ENCODE measurements at places on chromosomes 7 and 10.

DNA sequence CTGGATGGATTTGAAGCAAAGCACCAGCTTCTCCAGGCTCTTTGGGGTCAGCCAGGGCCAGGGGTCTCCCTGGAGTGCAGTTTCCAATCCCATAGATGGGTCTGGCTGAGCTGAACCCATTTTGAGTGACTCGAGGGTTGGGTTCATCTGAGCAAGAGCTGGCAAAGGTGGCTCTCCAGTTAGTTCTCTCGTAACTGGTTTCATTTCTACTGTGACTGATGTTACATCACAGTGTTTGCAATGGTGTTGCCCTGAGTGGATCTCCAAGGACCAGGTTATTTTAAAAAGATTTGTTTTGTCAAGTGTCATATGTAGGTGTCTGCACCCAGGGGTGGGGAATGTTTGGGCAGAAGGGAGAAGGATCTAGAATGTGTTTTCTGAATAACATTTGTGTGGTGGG lies 14.2 kb downstream of the LEP start:
- no peak for DNase-seq

- peak; percentile 71 for DNase-seq
Observed at GRCh38 chr10:69449841-69450240, 1.4 kb upstream of the TSPAN15 start.

- DNase-seq, result peak; percentile 5
Observed at GRCh38 chr10:33616956-33617355, 282.5 kb upstream of the NRP1 start.

DNA sequence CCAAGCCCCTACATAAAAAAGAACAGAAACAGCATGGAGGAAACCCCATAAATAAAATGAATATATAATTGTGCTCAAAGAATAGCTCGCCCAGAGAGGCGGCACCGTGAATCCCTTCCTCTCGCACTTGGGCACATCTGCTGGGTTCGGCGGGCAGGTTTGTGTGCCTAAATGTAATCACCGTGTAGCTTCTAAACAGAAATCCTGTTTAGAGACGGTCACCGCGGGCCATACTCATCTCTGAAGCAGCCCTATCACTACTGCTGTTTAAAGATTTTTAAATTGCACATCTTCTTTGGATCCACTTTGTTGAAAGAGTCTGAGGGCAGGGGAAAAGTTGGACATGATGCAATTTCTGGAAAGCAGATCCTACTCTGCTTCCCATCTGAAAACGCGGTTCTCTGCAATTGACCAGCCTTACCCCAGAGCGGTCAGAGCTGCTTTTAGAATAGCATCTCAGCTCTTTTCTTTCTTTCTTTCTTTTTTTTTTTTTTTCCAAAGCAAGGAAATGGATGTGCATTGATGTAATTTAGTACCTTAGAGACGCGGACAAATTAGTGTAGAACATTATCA lies 6.4 kb downstream of the DRGX start:
- no peak for DNase-seq

- peak; percentile 13 for DNase-seq
Observed at GRCh38 chr7:156474241-156474743, 166.3 kb upstream of the RNF32 start.

GRCh38 chr10:70364772-70365091 lies 17.7 kb downstream of the LRRC20 start:
- DNase-seq, result no peak

GRCh38 chr10:49760789-49761188 lies 1.3 kb downstream of the OGDHL start:
- no peak for DNase-seq

DNA sequence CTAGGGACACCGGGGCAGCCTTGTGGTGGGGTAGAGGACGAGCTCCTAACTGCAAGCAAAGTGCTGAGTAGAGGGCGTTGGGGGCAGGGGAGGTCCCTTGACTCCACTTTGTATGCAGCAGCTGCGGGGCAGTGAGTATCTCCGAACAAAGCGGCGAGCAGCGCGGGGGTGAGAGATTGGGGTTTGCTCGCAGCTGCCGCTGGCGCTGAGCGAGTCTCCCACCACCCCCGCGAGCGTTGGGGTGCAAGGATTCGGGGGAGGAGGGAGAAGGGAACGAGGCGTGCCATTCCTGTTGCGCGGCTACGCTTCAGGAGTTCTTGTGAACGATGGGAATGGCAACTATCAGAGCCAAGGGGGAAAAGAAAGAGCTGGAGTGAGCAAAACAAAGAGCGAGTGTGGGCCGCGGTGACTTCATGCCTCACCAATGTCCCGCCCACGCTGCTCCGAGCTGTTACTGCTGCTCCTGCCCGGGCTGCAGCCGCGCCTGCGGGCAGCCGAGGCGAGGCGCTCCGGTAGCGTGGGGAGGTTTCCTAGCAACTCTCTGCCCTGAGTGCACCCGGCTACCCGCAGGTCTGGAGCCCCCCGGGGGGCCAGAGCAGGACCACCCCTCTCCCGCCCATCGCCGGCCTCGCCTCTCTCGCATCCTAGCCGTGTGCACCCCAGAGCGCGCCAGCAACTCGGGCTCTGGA lies at the start of gene ITGB8:
Gene ITGB8, plus strand, starts transcription at position 662 of the 689 bp plus-strand sequence. CDS start 907 bp downstream, outside the sequence.
- DNase-seq, result peak; percentile 98

- no peak for DNase-seq
Observed at GRCh38 chr7:6317797-6318438, 45.5 kb upstream of the CYTH3 start.

DNA sequence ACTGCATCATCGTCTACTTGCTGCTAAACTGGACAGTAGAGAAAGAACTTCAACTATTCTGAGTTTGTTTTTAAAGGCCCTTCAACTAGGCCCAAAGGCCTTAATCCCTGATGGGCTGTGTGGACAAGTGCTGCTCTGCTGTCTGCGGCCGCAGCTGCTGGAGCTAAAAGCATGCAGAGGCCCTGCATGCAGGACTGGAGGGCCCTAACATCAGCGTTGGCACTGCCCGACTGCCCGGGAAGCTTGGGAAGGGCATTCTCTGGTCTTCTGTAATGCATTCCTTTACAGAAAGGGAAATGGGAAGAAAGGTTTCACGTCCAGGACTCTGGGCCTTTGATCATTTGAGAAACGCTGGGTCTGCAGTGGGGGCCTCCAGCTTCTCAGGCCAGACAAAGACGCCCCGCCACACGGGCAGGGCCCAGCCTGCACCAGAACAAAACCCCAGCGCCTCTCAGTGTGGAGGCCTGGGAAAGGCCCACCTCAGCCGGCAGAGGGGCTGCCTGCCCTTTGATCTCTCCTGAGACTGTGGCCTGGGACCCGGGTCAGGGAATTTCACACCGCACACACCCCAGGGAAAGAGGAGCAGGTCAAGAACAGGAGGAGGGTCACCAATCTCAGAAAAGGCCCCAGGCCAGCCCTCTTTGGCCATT lies 229.3 kb downstream of the DNAJB6 start:
- DNase-seq, result no peak

GRCh38 chr10:103692952-103693811 lies 162.2 kb downstream of the SH3PXD2A start:
- no peak for DNase-seq

DNA sequence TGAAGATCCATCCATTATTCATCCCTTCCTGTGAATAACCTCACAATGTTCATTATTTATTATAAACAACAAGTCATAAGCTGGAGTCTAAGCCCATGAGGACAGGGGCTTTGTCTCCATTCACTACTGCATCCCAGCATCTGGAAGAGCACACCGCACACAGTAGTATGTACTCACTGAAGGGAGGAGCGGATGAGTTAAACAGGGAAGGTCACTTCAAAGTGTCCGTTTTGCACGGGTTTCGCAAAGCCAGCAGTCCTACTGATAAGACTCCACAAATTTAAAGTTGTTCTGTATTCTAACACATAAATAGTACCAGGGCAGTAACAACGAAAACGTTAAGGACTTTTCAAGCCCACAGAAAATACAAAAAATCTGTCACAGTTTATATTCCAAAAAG lies 167.9 kb downstream of the PARD3 start:
- DNase-seq, result no peak

DNA sequence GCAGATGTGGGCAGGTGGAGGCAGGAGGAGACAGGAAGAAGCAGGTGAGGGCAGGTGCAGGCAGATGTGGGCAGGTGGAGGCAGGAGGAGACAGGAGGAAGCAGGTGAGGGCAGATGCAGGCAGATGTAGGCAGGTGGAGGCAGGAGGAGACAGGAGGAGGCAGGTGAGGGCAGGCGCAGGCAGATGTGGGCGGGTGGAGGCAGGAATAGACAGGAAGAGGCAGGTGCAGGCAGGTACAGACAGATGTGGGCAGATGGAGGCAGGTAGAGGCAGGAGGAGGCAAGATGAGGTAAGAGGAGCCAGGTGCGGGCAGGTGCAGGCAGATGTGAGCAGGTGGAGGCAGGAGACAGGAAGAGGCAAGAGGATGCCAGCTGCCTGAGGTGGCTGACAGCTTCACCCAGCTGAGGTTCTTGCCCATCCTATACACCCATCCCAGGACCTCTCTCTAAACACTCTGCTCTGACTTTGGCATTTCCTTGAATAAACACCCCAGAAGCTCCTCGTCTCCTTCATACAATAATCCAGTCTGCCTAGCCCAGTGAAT lies 33.0 kb downstream of the PTPRE start:
- peak; percentile 59 for DNase-seq

- DNase-seq, result no peak
Observed at GRCh38 chr7:53311205-53311604, 275.8 kb downstream of the POM121L12 start.

DNA sequence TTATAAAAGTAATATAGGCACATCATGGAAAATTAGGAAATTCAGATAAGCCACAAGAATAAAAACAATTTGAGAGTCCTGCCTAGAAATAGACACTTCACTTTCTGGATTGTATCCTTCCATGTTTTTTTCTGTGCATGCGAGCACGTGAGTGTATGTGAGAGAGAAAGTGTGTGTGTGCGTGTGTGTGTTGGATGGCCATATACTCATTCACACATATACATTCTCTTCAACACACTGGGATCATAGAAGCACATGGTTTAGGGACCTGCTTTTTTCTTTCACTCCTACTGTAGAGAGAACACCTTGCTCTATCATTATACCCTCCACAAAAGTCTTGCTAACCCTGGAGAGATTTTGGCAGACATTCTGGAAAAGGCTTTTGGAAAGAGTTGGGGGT lies 7.5 kb downstream of the FFAR4 start:
- DNase-seq, result no peak

DNA sequence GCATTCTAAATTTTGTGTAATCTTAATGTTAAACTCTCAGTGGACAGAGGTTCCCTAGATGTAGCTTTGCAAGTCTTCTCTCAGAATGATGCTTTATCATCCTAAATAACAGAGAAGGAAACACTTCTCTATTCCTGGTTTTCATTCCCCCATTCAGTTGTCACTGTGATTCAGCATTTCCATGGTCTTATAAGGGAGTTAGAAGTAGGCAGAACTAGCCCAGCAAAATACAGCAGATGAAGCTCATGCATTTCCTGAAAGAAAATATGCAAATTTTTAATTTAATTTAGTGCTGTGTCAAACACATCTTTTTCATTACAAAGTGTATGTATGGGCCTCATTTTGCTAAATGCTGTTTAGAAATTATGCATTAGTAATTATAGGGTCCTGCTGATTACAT lies 70.1 kb downstream of the ITPRID1 start:
- no peak for DNase-seq

DNA sequence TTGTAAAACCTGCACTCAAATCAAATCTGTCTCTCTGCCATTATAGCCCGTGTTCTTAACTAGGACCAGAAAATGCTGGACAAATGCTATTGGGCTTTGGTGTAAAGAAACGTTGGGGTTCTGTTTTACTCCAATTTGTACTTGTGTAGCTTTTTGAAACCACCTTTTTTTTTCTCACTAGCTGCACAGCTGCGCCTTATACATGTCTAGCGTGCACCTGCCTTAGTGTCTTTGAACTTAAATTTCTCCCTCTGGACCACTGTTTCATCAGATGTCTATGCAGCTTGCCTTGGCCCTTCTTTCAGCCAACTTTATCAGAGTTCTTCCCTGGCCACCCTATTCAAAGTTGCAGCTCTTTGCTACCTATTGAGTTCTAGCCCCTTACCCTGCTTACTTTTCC lies 7.1 kb downstream of the LIPM start:
- no peak for DNase-seq

DNA sequence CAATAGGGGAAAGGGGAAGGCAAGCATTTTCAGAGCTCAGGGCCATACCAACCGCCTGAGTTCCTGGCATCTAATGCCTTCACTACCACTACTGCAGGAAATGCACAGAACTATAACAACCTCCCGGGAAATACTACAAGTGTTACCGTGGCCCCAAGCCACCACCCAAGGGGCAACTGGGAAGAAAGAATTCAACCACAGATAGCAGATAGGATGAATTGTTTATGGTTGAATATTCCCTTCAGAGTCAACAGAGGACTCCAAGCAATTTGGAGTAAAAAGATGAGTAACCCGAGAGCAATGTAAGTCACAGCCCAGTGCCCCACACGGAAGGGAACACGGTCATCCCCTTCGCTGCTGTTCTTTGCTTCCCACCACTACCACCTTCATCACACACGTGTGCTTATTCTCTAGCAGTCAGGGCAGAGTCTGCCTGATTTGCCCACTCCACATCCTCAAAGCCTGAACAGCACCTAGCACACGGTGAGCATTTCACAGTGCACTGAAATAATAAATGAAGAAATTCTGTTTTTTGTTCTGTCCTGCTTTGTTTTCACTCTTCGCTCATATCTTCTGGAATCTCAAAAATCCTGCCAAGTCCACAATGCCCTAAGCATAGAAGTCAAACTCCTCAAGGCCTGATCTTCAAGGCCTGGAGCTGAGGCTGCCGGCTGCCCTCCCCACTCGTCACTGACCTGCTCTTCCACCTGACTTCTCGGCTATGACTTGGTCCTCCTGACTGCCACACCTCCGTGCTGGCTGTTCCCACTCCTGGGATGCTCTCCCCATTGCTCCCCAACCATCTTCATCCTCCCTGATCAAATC lies 221.1 kb downstream of the KCNMA1 start:
- peak; percentile 46 for DNase-seq

DNA sequence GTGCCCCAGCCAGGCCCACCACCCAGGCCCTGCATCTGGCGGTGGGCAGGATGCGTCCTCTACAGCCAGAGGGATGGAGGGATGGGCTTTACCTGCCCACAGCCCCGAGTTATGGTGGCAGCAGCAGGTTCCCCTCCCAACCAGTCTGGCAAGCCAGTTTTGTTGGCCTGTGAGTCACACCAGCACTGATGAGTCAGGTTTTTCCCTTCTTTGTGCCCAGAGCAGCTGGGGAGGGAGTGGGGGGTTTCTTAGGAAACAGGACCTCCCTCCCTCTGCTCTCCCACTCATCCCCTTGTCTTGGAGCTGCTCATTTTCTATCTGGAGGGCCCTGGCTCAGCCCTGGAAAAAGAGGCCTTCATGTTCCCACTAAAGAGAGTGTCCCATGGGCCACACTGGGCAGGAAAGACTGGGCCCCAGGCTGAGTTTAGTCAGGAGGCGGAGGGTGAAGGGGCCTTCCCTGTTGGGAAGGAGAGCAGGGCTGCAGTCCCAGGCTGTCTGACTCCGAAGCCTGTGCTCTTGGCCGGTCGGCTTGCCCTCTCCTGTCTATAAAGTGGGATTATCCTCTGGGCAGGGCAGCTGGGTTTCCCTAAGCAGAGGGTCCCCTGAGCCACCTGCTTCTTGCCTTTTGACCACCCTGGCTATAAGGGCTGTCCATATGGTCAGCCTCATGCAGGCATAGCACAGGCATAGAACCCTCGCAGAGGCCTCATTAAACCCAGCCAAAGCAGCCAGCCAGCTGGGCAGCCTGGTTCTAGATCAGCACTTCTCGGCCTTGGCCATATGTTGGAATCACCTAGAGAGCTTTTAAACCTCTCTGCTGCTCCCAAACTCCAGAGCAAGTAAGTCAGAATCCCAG lies 30.2 kb upstream of the ANKRD2 start:
- peak; percentile 97 for DNase-seq

GRCh38 chr10:35172146-35172545 lies 45.5 kb downstream of the CREM start:
- no peak for DNase-seq

All from epithelial cell of esophagus (primary cell).